ENCODE measurements at places on chromosomes 11 and 22.

DNA sequence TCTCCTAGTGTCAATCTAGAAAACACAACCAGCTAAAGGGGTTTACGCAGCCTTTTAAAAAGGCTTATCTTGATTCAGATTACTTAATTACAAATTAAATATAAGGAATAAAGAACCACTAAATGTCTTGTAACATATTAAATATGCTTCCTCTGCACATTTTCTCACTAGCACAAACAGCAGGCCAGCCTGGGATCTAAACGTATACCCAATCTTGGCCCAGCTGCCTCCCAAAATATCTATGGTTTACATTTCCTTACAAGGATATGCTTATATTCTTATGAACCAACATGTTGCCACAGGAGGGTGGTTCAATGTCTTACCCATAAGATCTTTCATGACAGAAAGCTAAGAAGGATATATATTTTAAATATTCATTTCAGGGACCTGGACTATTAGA is 7.7 kb downstream of the LGR4 start:
- no peak for DNase-seq

- no peak for DNase-seq
Measured at GRCh38 chr11:128045094-128045725, 542.1 kb downstream of the ETS1 start.

DNA sequence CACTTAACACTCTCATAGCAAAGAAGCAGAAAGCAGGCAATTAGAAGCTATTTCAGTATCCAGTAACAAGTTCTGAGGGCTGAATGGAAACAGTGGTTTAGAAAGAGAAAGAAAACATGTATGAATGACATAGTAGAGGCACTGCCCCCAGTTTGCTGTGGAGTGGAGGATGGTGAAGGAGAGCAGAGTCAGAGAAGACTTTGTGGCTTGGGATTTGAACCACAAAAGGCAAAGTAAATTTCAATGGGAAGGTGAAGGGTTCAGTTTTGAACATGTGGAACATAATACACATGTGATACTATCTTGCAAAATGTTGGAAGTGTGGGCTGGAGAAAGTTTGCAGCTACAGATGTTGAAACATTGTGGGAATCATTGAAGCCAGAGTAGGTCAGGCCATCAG is 81.4 kb downstream of the SNX19 start:
- no peak for DNase-seq

DNA sequence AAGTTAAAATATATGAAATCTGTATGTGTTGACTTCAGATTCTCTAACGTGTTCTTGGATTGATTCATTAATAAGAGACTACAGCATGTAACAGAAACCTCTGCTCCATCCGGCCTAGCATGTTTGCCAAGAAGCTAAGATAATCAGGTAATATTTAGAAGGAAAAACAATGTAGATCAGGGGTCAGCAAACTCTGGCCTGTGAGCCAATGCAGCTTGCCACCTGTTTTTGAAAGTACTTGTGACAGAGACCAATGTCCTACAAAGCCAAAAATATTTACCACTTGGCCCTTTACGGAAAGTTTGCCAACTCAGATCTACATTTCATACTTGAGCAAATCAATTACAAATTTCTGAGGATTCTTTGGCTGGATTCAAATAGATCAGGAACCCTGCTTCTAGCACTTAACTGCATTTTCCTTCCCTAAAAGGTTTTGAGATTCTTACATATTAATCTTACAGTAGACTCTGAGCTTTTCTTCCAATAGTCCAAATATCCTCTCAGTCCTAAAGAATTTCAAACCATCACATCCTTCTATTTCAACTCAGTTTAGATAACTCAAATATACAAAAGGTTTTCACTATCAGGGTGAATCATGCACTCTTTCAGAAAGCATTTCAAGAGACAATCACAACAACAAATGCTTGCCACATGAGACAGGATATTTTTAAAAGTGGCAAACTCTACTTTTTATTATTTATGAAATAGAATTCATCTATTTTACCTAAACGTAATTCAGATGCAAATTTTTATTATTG is 29.5 kb downstream of the APOL5 start:
- DNase-seq: no peak

- no peak for DNase-seq
Measured at GRCh38 chr11:38937709-38938108, 2339.7 kb upstream of the RAG2 start.

- peak; percentile 26 for DNase-seq
Measured at GRCh38 chr11:12888525-12889158, 120.5 kb upstream of the RASSF10 start.

DNA sequence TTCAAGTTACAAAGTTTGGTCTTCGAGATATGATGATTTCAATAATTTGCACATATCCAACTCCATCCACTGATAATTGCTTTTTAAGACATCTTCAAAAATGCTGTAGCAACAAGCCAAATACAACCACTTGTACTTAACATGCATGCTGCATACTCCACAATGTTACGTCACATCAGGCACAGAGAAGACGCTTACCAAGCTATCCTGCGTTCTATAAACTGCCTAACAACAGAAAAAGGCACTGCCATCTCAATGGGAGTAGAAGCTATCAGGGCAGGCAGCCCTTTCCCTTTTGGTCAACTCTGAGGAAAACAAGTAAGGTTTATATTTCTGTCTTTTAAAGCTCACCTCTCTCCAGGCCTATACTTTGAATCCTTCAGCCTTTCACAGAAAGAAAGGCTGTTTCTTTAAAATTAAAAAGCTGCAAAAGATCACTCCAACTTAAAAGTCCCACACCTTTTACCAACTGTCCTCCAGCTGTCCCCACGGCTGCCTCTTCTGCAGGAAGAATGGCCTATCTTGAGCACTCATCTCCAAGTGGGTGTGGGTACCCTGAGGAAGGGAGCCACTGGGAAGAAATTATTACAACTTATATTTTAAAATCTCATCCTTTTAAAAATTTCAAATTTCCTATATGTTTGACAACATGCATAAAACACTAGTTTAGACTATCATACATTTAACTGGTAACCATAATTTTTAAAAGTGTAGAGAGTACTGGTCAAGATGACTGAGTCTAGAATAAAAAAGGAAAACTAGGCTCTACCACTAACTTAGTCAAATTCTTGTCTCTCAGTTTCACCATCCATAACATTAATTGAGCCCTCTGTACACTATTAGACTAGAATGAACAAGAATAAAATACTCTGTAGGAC is 14.5 kb downstream of the PHF21A start:
- no peak for DNase-seq

DNA sequence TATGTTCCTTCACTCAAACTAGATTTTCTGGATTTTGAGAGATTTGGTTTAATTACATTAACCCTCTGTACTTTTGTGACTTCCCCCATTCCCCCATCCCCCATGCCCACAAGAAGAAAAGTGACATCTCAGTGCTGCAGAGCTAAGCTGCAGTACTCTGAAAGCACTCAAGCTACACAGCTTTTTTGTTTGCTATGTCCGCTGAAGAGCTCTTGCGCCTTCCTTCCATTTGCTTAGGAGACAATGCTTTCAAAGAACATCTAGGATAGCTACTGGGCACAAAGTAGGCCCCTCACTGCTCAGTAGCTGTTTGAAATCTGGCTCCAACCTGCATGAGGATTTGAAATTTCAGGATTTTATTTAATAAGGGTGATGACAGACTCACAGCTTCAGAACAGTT is 69.7 kb downstream of the SLC17A6 start:
- DNase-seq: no peak

DNA sequence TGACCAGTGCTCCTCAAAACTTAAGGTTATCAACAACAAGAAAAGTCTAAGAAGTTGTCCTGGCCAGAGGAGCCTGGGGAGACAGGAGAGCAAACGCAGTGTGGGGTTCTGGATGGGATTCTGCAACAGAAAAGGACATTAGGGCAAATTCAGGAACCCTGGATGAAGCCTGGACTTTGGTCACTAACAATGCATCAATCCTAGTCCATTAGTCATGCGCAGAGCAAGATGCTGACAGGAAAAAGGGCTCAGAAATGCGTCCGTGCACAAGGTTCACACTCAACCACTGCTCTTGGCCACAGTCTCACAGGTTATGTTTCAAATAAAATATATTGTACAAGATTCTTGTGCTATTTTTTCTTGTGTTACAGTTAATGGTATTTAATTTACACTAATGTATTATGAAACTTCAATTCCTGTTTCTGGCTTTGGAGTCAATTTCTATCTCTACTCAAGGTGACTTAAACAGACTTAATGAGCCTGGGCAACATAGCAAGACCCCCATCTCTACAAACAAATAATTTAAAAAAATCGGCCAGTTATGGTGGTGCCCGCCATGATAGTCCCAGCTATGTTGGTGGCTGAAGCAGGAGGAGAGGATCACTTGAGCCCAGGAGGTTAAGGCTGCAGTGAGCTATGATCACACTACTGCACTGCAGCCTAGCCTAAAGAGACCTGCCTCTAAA is 13.6 kb downstream of the GNB1L start:
- DNase-seq: no peak

GRCh38 chr11:126359431-126360048 is 4.1 kb downstream of the ST3GAL4 start:
- no peak for DNase-seq

- DNase-seq: no peak
Measured at GRCh38 chr11:72556433-72556832, 117.8 kb downstream of the PDE2A start.

DNA sequence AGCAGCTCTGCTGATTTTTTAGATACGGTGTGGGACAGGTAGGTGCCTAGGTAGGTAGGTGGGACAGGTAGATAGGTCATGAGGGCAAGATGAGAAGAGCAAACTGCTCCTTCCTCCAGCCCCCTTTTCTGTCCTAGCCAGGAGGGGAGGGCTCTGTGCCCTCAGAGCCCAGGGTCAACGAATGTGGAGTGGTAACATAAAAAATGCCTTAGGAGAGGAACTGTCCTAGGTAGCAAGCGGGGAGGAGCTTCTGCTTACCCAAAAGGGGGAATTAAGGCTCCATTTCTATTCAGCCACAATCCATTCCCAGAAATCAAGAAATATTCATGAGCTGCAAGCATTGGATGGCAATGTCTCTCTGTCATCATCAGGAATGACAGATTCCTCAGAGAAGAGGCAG is 234.8 kb downstream of the GRIK4 start:
- DNase-seq: no peak
